ENCODE measurements at places on chromosomes 13 and 19. TPM values are rescaled to one million over a fixed set of nuclear protein-coding genes. Genes with fewer than 3 reads are reported as not detected.

The SLC5A5 gene
- 0.19 TPM for polyA plus RNA-seq

DNA sequence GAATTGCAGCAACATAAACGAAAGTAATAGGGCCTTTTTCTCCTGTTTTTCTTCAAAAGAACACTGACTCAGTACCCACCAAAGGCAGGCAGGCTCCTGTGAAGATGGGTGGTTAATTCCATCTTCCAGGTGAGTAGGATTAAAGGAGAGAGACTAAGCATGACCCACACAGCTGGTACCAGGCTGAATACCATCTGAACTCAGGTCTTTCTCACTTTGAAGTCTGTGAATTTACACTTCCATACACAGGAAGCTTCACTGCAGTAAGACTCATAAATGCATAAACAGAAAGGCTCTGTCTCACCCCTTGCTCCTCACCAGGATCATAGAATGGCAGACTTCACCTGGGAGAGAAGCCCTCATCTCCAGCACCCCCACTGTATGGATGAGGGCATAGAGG, 194.6 kb downstream of the KLF12 start:
- no peak overlapping the region for H3K27ac ChIP-seq
- peaks cover 34% of the 10 kb centered on the region for H3K36me3 ChIP-seq
- H3K4me3 ChIP-seq, result no peak overlapping the region
- no peak for DNase-seq
- H3K27me3 ChIP-seq, result no peaks in the 10 kb centered on the region

- no peaks in the 10 kb centered on the region for H3K27me3 ChIP-seq
- H3K36me3 ChIP-seq, result no peaks in the 10 kb centered on the region
- no peak overlapping the region for H3K27ac ChIP-seq
- no peak overlapping the region for H3K4me3 ChIP-seq
Observed at GRCh38 chr13:98581971-98582702, 5.2 kb upstream of the STK24 start.

The B3GNT8 gene
- 0.44 TPM for polyA plus RNA-seq

GRCh38 chr13:109924376-109924775, 138.0 kb upstream of the IRS2 start:
- no peaks in the 10 kb centered on the region for H3K27me3 ChIP-seq
- no peaks in the 10 kb centered on the region for H3K4me1 ChIP-seq
- no peak overlapping the region for H3K27ac ChIP-seq
- no peak for DNase-seq

The KLK2 gene
- not detected for polyA plus RNA-seq

The FBN3 gene
- polyA plus RNA-seq, result not detected

The JUND gene
- 155 TPM for polyA plus RNA-seq

The USHBP1 gene
- polyA plus RNA-seq, result not detected

The ACP7 gene
- not detected for polyA plus RNA-seq

GRCh38 chr13:108850691-108851090, 221.3 kb downstream of the MYO16 start:
- peaks cover 12% of the 10 kb centered on the region for H3K27me3 ChIP-seq
- DNase-seq, result no peak
- H3K27ac ChIP-seq, result no peak overlapping the region

- no peak for DNase-seq
- H3K4me1 ChIP-seq, result no peaks in the 10 kb centered on the region
- H3K27ac ChIP-seq, result no peak overlapping the region
- H3K27me3 ChIP-seq, result no peaks in the 10 kb centered on the region
- no peak overlapping the region for H3K4me3 ChIP-seq
- no peaks in the 10 kb centered on the region for H3K36me3 ChIP-seq
Observed at GRCh38 chr13:93716623-93717022, 490.0 kb downstream of the GPC6 start.

The RFPL4A gene
- not detected for polyA plus RNA-seq

The IFI30 gene
- 241 TPM for polyA plus RNA-seq

GRCh38 chr19:43634068-43634467, 5.6 kb downstream of the CADM4 start:
- H3K4me1 ChIP-seq, result peaks cover 15% of the 10 kb centered on the region
- peaks cover 52% of the 10 kb centered on the region for H3K27me3 ChIP-seq
- no peak for DNase-seq

GRCh38 chr13:101529422-101529821, 76.9 kb downstream of the ITGBL1 start:
- no peaks in the 10 kb centered on the region for H3K4me1 ChIP-seq
- H3K27me3 ChIP-seq, result peaks cover 7% of the 10 kb centered on the region
- no peak overlapping the region for H3K4me3 ChIP-seq
- DNase-seq, result no peak
- no peak overlapping the region for H3K27ac ChIP-seq

The NLRP11 gene
- not detected for polyA plus RNA-seq

- H3K4me3 ChIP-seq, result no peak overlapping the region
- DNase-seq, result no peak
- peaks cover 11% of the 10 kb centered on the region for H3K4me1 ChIP-seq
- no peaks in the 10 kb centered on the region for H3K27me3 ChIP-seq
- H3K27ac ChIP-seq, result no peak overlapping the region
Observed at GRCh38 chr19:38640368-38640767, 7.1 kb upstream of the ACTN4 start.

The OR10H1 gene
- polyA plus RNA-seq, result not detected

DNA sequence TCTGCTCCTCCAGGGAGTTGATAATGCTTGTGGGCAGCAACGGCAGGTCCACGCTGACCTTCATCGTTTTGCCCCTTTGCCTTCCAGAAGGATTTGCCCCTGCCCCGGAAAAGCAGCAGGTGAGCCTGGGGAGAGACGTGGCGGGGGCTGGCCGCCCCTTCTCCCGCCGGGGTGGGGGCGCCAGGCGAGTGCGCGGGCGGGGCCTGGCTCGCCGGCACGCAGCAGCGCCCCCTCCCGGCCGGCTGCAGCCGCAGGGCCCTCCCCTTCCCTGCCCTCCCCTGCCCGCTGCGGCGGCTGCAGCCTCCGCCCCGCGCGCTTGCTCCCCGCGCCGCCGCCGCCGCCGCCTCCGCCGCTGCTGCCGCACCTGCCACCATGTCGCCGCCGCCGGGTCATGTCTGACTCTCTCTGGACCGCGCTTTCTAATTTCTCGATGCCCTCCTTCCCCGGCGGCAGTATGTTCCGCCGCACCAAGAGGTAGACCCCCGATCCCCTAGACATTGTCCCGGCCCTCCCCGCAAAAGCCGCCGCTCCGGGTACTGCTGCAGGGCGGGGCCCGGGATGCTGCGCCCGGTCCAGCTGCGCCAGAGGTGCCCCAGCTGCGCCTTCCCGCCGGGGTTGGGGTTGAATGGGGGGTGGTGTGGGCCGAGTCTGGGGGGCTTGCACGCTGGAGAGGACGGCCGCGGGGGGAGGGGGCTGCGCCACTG, at the start of gene MAST1:
TSS of gene MAST1 (plus strand) at position 334 of the 704 bp plus-strand sequence. CDS start at position 392, 58 bp downstream.
- H3K36me3 ChIP-seq, result peaks cover 22% of the 10 kb centered on the region
- peak; percentile 42 for DNase-seq
- peaks cover 61% of the 10 kb centered on the region for H3K4me1 ChIP-seq
- H3K27me3 ChIP-seq, result peaks cover 93% of the 10 kb centered on the region

The MCEMP1 gene
- polyA plus RNA-seq, result not detected

DNA sequence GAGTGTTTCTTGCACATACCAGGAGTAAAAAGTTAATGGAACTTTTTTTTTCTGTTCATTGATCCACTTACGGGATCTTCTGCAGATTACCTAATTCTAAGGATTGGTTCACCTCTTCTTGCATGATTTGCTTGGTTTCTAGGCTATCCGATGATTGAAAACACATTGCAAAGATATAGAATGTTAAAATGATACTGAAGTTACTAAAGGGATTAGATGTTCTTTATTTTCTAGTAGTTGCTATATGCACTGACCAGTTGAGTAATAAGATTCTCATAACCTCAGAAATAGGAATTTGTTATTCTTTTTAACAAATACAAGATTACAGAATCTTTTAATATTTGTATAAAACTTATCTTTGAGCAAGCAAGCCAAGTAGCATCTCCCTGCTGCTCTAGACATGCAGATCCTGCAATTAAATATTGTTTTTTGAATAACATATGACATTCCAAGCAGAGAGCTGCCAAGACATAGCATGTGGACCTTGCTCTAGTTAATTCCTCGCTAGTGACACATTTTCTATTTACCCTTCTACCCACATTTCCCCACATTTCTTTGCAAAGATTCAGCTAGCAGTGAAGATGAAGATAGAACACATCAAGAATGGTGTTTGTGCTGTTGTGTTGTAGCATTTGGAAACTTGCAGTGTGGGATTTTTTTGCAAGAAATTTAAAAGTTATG, 51.7 kb upstream of the RNF113B start:
- no peak overlapping the region for H3K27ac ChIP-seq
- no peaks in the 10 kb centered on the region for H3K4me1 ChIP-seq
- no peak for DNase-seq
- no peaks in the 10 kb centered on the region for H3K36me3 ChIP-seq
- peaks cover 4% of the 10 kb centered on the region for H3K27me3 ChIP-seq

DNA sequence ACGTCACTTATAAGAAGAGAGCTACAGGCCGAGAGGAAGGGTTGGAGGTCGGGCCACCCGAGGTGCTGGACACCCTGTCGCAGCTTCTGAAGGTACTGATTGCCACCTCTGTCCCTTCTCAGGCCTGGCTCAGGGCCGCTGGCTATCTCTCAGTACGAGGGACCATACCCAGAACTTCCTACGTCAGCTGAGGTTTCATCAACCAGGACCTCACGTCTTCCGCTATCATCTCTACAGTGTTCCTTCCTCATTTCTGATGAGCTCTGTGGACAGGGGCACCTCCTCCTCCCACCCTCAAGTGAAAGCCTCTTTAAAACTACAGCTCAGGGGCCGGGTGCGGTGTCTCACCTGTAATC, 58.2 kb upstream of the USE1 start:
- H3K27ac ChIP-seq, result peak overlapping the region; percentile 60
- no peak for DNase-seq
- H3K4me3 ChIP-seq, result no peak overlapping the region
- H3K27me3 ChIP-seq, result no peaks in the 10 kb centered on the region

- H3K4me3 ChIP-seq, result no peak overlapping the region
- H3K27me3 ChIP-seq, result no peaks in the 10 kb centered on the region
- DNase-seq, result no peak
- no peak overlapping the region for H3K27ac ChIP-seq
- no peaks in the 10 kb centered on the region for H3K4me1 ChIP-seq
Observed at GRCh38 chr13:67736646-67737420, 506.7 kb upstream of the PCDH9 start.

DNA sequence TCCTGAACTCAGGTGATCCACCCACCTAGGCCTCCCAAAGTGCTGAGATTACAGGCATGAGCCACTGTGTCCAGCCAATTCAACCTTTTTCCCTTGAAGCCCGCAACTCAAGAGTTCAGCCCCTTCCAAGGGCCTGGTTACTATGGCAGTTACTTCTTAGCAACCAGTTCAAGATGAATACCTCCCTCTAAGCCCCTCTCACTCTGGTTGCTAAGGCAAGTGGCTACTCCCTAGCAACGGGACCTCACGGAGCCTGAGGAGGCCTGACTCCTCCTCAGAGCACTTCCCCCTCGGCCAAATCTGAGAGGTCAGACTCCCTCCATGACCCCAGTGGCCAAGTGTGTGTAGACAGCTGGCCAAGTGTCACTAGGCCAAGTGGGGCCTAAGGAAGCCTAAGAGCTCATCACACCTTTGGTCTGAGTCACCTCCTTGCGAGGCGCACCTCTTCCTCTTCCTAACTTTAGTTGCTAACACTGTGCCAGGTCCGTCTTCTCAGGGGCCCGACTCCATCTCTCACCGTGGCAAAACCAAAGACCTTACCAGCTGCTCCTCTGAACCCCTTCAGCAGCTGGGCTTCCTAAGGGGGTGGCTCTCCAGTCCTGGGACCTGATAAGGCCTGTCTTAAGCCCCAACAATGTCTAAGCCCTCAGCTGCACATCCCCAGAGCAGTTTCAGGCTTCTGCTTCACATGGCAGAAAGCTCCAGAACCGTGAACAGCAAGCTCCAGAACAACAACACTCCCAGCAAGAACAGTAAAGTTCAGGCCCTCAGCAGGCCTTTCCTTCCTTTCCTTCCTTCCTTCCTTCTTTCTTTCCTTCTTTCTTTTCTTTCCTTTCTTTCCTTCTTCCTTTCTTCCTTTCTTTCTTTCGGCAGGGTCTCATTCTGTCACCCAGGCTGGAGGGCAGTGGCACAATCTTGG, 9.6 kb downstream of the CD37 start:
- no peak for DNase-seq
- H3K36me3 ChIP-seq, result peaks cover 16% of the 10 kb centered on the region
- no peak overlapping the region for H3K4me3 ChIP-seq

DNA sequence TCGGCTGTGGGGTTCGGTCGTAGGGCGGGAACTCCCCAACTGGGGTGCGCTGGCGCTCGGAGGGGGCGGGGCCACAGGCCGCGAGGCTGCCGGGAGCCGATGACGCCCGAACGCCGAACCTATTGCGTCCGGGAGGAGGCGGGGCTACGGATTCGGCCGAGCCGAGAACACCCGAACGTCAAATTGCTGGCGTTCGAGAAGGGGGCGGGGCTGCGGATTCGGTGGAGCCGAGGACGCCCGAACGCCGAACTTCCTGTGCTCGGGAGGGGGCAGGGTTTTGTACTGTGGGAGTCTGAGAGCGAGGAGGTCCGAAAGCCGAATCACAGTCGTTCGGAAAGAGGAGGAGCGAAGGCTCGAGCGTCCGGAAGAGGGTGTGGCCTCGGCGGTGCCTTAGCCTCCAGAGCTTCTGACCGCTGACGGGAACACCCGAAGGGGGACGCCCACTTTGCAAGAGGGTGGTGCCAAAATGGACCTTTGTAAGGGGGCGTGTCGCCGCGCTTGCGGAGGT, 551 bp upstream of the TSEN34 start:
- peaks cover 37% of the 10 kb centered on the region for H3K4me1 ChIP-seq
- DNase-seq, result peak; percentile 100
- H3K27me3 ChIP-seq, result no peaks in the 10 kb centered on the region

The PSG3 gene
- not detected for polyA plus RNA-seq

DNA sequence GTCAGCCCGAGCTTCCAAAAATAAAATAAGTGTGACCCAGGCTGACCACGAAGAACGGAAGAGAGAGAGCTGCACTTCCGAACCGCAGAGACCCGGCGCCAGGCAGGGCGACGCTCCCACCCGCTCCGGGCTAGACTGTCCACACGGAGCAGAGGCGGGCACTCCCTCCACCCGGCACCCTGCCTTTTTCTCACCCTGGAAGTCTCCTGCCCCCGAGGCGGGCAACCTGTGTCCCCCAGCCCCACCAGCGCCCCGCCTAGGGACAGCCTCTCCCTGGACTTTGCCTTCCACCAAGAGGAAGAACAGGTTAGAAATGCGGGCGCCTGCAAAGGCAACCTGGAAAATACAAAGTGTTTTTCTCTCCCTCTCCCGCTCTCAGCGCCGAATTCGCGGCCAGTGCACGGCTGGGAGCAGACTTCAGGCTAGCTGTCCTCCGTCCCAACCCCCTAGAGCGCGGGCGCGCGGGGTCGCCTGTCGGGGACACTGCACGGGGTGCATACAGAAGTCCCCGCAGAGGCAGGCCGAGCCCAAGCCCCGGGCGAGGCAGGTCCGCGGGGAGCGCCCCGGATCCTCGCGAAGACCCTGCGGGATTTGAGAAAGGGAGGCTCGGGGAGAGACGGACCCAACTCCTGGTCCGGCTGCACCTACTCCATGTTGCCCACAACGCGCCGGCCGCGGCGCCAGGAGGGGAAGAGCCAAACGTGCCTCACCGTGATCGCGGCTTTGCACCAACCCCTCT, 845 bp downstream of the SPRY2 start:
- H3K27me3 ChIP-seq, result peaks cover 28% of the 10 kb centered on the region
- no peaks in the 10 kb centered on the region for H3K36me3 ChIP-seq
- peak; percentile 15 for DNase-seq
- no peak overlapping the region for H3K4me3 ChIP-seq
- H3K4me1 ChIP-seq, result peaks cover 16% of the 10 kb centered on the region
- no peak overlapping the region for H3K27ac ChIP-seq

Measured in naive B cell (primary cell).